ENCODE measurements at places on chromosomes 16 and 17.

DNA sequence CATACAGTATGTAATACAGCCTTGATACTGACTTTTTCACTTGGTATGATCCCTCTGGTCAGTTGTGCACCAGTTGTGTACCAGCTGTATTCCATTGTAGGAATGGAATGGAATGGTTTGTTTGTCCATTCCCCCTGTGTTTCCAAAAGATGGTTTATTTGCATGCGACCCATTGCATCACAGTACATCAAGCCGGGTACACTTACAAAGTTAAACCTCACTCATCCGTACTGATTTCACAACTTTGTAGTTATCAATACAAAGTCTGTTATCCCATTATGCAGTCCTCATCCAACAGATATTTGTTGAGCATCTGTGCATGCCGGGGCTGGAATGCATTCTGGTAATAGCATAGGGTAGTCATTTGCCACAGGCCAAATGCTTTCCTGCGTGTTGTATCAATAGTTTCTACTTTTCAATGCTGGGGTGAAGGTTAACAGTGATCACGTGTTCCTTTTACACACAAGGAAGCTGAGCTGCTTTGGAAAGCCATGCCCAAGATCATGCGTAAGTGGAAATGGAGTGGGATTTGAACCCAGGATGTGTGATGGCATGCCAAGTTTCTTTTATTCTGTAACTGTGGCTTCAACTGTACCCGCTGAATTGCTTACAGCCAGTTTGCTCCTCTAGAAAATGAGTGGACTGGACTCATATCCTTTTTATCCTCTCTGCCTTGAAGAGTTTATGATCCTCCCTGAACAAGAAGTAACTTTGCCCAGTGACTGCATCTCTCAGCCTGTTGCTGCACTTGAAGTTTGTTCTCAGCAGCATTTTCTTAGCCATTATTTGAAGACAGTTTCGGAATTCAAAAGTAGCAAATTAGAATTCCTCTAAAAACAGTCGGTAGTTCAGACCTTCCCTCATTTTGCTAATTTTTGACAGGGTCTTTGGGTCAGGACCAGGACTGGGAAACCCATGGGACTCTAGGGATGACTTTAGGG is 228.5 kb downstream of the CCDC182 start:
- DNase-seq = no peak

DNA sequence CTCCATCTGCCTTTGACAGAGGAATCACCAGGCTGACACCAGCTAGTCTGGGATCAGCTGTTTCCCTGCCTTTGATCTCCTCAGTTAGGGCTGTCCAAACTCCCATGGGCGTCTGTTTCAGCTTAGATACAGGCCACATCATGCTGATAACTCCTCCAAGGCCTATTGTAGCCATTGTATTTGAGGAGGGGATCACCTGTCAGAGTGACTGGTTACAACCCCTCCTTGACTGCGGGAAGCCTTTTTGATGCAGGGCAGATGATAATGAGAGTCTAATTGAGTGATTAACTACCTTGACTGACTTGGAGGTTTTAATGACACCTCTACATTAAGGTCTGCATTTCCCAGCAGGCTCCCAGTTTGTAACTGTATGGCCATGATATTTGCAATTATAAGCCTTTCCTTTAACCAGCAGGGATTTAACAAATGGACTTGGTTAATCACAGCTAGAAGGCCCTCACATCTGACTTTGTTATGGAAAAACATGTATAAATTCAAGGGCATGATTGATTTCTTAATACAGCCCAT is 863.5 kb downstream of the KCNJ2 start:
- DNase-seq = no peak

- no peak for DNase-seq
Observed at GRCh38 chr16:15951852-15952251, 2.4 kb downstream of the ABCC1 start.

DNA sequence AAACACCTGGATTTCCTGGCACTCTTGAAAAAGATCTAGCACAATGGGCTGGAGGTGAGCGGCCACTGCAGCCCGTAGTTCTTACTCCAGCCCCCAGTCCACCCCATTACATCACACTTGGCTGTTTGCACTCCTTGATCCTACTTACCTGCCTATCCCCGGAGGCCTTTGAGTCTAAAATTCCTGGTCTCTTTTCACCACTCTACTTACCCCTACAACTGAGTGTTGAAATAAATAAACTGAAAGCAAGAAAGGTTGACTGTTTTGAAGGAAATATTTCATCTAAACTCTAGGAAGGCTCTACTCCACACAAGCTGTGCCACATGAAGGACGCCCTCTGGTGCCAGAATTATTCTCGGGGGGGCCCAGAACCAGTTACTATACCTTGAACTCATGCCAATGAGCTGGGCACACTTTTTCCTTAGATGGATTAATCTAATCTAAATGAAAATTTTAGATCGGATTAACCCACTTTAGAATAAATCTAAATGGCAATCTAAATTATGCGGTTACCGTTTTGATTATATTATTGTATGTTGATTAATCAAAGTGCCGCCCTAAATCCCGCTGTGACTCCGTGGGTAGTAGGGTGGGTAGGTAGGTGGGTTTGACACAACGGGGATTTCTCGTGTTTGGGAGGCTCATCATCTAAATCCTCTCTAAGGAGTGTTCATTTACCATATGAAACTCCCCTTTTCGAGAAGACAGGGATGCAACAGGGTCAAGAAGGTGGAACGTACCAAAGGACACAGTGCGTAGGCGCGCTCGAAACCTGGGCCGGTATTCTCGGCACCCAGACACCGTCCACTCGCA is 651 bp upstream of the EIF1 start:
- DNase-seq = peak; percentile 62

DNA sequence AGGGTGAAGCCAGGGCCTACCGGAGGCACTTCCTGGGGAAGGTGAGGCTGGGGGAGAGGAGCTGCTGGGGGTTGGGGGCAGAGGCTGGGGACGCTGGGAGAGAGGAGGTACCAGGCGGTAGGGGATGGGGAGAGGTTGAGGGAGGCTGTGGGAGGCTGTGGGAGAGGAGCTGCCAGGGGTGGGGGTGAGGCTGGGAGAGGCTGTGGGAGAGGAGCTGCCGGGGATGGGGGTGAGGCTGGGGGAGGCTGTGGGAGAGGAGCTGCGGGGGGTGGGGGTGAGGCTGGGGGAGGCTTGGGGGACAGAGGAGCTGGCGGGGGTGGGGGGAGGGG is 99.4 kb downstream of the OR1D5 start:
- DNase-seq = no peak

GRCh38 chr17:65553009-65553645 is 8.3 kb downstream of the AXIN2 start:
- DNase-seq = no peak

DNA sequence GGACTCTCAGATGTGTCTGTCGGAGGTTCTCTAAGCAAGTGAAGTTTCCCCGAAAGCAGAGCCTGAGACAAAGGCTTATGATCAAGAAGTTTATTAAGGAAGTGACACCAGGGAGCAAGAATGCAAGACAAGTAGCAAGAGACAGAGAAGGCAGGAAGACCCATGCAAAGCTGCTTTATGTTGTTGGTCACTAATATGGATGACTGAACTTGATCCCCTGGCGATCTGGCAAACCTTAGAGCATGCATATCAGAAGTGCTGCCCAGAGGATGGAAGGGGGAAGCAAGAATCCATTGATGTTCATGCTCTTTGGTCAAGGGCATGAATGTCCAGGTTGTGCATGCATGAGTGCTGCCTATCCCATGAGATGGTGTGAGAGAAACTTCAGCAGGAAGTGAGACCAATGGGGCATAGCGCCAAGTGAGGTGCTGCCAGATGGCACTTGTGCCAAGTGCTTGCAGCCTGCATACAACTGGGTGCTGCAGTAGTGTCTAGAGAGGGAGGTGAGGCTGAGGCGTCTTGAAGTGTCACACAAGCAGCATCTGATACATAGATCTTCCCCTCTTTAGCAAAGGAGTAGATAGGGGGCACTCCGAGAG is 176.5 kb downstream of the SALL1 start:
- no peak for DNase-seq

GRCh38 chr17:27288183-27288582 is 5.7 kb upstream of the WSB1 start:
- no peak for DNase-seq

DNA sequence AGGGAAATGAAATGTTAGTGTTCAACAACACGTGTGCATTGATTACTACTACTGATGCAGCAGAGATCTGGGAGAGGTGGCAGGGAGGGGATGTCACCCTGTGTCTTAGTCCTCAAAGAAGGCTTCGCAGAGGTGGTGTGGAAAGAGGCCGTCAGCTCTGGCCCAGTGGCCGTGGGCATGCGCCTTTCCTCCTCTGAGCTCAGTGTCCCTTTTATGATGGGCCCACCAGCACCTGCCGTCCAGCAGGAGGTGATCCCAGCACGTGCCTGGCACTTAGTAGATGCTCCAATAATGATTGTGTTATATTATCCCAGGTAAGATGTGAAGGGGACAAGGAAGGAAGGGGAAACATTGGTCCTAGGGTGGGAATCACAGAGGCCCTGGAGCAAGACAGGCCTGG is 106.2 kb downstream of the CLEC16A start:
- DNase-seq = no peak

DNA sequence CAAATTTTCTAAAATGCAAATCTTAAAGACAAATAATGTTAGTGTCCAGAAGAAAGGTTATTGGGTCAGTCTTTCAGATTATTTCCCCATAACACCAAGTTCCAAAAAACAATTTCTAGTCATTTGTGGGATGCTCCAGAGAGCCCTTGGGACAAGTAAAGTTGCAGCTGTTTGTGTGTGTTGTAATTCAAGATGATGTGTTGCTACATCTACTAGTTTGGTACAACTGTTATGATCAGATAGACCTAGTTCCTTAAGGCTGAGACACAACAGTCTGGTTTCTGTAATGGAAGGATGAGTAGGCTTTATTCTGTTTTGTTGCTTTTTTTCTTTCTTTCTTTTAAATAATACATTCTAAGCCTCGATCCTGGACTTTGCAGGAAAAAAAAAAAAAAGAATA is 41.9 kb downstream of the PIGL start:
- no peak for DNase-seq

- no peak for DNase-seq
Observed at GRCh38 chr17:80594431-80595269, 50.0 kb downstream of the RPTOR start.

- peak; percentile 22 for DNase-seq
Observed at GRCh38 chr17:78010759-78011158, 52.3 kb downstream of the TNRC6C start.

GRCh38 chr16:85396879-85397871 is 215.9 kb upstream of the GSE1 start:
- no peak for DNase-seq

GRCh38 chr16:73601911-73602310 is 554.0 kb upstream of the ZFHX3 start:
- DNase-seq = no peak

DNA sequence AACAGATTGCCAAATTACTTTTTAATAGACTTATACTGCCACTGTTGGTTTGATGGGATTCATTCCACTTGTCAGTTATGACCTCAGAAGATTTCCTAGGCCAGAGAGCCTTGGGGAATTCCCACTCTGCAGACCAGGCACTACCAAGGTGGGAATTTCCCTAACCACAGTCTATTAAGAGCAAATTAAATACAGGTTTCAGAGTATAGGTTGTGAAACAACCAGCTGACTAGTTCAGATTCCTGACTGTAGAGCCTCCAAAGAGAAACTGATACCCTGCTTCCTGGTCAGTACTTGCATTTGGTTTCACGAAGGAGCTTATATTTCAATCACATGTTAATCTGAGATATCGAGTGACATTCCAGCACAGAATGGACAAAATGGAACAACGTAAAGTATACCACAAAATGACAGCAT is 186.5 kb downstream of the STX8 start:
- DNase-seq = no peak

DNA sequence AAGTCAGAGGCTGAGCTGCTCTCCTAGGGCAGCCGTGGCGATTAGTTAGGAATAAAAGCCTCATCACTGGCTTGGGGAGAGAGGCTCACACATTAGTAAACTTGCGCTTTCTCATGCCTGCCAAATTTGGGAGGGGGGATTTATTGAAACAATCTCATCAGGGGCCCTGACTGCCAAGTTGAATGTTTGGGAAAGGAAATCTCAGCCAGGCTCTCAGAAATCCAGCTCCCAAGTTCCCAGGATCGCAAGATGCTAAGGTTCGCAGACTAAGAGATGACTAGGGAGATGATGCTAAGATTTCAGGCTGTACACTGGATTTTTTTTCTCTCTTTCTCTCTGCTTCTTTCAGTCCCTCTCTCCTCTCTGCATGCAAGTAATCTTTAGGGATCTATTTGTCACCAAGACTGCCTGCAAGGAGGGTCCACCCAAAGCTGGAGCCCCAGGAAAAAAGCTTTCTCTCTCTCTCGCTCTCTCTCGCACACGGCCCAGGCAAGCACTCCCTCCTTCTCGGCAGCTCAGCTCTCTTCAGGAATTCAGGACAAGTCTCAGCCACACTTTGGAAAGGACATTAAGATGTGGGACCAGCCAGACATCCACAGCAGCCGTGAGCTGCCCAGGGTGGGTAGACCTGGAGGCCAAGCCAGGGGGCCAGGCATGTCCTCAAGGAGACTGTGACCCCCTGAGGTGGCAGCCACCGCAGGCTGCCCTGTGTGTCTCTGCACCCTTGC is 1.4 kb downstream of the GPR139 start:
- DNase-seq = no peak

DNA sequence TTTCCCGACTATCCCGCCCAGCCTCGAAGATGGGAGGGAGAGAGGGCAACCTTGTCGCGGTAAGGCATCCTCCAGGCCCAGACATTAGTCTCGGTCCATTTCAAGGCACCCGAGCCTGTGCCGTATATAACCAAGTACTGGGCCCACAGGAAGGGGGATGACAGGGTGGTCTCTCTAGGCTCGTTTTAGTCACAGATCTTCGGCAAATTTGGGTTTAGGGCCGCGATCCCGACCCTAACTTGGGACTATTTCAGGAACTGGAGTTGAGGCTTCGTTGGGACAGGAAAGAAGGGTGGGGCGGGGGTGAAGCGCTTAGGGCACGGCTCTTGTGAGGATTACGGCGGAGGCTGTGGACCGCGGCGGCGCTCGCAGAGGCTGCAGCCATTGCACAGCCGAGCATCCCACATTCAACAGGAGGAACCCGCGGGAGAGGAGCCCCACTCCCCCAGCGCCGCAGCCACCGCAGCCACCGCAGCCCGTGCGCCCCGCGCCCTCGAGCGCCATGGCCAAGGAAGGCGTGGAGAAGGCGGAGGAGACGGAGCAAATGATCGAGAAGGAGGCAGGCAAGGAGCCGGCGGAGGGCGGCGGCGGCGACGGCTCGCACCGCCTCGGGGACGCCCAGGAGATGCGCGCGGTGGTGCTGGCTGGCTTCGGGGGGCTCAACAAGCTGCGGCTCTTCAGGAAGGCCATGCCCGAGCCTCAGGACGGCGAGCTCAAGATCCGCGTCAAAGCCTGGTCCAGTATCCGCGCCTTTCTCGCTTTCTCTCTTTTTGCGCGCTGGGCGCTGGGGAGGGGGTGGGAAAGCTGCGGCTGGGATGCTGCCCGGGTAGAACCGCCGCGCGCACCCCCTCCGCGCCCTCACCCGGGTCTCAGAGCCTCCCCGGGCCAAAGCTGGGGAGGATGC is at the start of gene VAT1L:
TSS of gene VAT1L (plus strand) at position 384 of the 904 bp plus-strand sequence. CDS start at position 503, 119 bp downstream.
- DNase-seq = no peak

Measured in activated CD4-positive, alpha-beta T cell treated with anti-CD3 and anti-CD28 coated beads, Interleukin-2, amount 50 U/mL, for 1 hour (primary cell).